CD8-positive, alpha-beta memory T cell (primary cell): ENCODE measurements at places on chromosomes 1 and 21. TPM values are rescaled to one million over a fixed set of nuclear protein-coding genes. Genes with fewer than 3 reads are reported as not detected.
A peak's percentile ranks its signal among the peaks of the same experiment; 100 is the strongest.

DNA sequence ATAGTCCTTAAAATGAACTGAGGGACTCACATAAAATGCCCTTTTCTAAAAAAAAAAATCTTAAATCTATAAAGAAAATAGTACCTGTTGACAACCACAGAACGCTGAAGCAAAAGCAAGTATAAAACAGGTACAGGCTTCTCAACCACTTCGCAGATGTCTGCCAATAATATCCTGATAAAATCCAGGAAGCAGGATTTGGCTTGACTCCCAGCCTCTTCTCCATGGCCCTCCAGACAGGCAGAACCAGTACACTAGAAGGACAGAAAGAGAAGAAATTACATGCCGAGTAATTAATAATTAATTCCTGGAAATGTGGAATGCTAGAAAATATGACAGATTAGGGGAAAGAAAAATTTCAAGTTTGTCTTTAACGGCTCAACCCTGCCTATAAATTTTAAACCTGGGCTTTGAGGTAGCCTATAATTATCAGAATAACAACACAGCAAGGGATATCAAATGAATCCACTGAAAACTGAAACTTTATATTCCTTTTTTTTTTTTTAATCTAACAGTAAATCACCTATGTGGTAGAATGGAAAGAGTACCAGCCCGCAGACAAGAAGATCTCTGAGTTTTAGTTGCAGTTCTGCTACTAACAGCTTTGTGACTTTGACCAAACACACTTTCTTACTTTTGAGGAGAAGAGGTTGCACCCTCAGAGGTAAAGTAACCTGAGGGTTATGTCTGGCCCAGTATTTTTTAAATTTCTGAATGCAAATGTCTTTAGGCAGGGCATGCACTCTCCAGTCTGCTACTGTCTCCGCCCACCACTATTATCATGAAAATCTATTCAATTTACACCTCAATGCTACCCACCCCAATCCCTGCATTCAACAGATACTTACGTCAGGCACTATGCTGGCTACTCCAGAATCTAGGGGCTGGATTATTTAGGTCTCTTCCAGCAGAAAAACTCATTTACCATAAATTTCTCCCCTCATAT is 2.7 kb downstream of the KIAA0319L start:
- DNase-seq: no peak

DNA sequence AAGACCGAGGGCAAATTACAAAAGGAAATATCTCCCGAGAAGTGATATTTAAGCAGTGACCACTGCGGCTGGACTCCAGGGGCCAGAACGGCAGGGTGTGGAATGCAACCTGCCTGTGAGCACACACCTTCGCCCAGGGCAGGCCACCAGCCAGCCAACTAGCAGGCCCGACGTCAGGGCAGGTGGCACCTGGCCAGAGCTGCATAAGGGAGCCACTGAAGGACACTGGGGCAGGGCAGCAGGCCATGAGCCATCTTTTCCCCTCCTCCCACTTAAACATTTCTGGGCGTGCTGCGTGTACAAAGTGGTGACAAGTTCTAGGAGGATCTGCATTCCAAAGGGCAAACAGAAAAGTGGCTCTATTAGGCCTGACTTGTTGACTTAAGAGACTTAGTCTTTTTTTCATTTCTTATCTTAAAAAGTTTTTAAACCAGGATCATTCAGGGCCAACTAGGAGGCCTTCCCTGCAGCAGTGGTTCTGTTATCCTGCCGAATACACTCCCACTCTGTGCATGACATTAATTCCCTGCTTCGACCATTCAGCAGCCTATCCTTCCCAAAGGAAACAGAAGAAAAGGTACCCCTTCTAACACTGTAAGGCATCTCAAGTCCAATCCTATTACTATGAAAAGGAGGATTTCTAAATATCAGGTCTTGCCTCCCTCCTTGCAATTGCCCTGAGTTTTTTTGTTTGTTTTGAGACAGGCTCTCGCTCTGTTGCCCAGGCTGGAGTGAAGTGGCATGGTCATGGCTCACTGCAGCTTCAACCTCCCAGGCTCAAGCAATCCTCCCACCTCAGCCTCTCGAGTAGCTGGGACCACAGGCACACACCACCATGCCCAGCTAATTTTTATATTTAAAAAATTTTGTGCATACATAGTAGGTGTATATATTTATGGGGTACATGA is 96.3 kb downstream of the BCAR3 start:
- DNase-seq: no peak

DNA sequence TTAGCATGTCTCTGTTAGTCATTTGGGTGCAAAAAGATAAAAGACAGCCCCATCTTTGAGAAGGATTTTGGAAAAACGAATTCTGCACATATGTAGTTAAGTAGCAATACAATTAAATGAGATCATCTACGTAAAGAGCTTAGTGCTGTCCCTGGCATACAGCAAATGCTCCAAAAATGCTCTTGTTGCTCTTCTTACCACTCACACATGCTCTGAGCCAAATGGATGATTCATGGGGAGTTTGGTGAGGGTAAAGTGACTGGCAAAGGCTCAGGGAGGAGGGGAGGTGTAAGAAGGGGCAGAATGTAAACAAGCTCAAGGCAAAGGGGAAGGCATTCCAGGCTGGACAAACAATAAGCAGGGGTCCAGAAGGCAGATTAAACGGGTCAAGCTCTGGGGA is 191.9 kb downstream of the AK5 start:
- DNase-seq: no peak

DNA sequence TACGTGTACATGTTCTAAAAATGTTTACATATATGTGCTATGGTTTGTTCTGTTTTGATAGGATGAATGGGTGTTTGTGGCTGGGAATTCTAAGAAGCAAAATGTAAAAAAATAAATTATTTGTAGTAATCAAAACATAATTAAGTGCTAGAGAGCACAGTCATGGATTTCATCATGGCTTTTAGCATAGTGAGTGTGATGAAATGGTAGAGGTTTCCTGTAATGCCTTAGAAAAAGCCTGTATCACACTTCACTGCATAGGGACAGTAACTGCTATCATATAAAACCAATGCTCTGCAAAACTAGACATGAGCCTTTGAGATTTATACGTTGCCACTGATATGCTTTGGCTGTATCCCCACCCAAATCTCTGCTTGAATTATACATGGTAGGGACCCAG is 99.8 kb downstream of the PTGER3 start:
- DNase-seq: no peak

GRCh38 chr21:45901061-45901690 is 80.4 kb upstream of the COL6A1 start:
- DNase-seq: peak; percentile 40

GRCh38 chr1:88149686-88150085 is 534.4 kb upstream of the PKN2 start:
- no peak for DNase-seq

DNA sequence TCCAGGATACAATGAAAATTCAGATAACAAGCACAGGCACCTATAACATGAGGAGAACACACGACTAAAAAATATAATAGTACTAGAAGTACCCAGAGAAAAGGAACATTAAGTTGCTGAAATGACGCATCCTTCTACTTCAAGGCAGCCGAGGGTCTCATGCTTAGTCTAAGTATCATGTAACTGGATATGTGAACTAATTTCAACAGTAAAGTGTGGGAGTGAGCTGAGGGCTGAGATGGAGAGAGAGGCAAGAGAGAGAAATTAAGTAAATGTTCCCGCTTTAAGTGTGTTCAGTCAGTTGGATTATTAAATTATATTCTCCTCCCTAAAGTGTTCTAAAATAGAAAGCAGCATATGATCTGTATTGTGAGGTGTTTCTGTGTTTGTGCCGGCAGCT is 152.2 kb upstream of the KRTAP19-8 start:
- no peak for DNase-seq

- DNase-seq: no peak
Measured at GRCh38 chr1:116804736-116805135, 50.5 kb downstream of the CD2 start.

GRCh38 chr1:114154146-114154962 is 685 bp upstream of the SYT6 start:
- DNase-seq: no peak

DNA sequence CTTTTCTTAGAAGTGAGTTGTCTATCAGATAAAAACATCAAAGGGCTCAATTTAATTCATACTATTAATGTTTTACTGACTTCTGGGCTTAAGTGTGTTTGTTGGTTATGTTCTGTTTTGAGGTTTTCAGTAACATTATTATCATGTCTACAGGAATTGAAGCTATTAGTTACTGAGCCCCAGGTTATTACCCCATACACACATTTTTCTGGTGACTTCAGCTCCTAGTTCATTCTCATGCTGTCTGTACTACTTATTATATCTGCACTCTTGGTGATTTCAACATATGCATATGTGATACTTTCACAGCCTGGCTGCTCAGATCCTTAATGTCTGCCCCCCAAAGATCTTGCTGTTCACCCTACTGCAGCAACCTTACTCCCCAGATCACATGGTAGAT is 27.0 kb upstream of the SGIP1 start:
- DNase-seq: no peak

GRCh38 chr1:115118086-115118485 is 28.8 kb upstream of the TSPAN2 start:
- DNase-seq: no peak

GRCh38 chr1:52424813-52425212 is 20.4 kb downstream of the PRPF38A start:
- DNase-seq: no peak

GRCh38 chr1:11326070-11326469 is 53.1 kb downstream of the UBIAD1 start:
- DNase-seq: no peak

- DNase-seq: no peak
Measured at GRCh38 chr1:20426923-20427322, 59.1 kb downstream of the CAMK2N1 start.

GRCh38 chr21:45383615-45384201 is 21.3 kb upstream of the COL18A1 start:
- no peak for DNase-seq

DNA sequence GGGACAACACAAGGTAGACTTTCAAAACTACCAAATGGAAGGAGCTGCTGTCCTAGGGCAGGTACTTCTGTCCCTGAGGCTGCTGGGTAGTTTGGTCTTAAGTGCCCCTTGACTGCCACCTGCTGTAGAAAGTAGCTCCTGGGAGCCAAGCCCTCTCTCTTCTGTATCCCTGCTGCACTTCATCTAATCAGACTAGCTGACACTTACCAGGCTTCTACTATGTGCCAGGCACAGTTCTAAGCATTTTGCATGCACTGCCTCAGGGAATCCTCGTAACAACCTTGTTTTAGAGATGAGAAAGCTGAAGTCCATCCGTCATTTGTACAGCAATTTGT is 15.9 kb upstream of the SRSF4 start:
- no peak for DNase-seq

DNA sequence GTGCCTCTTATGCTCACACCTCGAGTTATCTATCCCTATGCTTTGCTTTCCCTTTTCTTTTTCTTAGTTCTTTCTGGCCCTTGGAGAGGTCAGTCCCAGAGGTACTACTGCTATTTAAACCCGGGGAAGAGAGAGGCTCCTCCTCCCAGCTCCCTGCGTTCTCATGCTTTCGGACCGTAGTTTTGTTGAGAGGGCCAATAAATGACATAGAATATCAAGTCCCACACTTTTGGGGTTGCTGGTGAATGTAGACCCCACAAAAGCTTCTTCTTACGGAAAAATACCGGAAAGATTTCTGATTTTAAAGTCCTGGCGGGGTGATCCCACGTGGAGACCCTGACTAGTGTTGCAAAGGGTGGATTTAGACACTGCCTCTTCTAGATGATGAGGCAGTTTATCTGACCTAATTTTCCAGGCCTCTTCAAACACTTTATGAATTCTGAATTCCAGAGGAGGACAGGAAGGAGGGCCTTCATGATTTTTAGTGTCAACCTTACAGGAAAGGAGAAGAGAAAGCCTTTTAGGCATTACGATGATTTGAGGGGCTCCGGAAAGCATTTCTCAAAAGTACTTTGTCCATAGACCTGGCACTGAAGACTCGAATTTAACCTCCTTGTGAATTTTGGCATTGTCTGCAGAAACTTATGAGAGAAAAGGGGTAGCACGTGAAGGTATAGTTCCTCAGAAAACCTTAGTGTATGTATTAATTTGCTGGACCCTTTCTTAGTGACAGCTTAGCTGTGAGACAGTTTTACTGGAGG is 694 bp downstream of the TMEM167B start:
- no peak for DNase-seq

DNA sequence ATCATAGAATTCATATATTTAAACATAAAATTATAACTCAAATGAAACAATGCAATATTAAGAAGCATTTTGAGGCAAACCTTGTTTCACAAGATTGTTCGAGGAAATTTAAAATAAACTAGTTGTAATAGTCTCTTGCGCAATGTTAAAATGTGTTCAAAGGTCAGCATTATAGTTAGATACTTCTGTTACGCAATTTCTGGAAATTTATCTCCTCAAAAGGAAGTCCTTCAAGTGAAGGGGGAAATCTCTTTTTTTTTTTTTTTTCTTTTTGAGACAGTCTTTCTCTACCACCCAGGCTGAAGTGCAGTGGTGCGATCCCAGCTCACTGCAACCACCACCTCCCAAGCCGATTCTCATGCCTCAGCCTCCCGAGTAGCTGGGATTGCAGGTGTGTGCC is 52.1 kb downstream of the FMO4 start:
- DNase-seq: no peak

GRCh38 chr21:41480086-41480690 is 27.8 kb downstream of the TMPRSS2 start:
- DNase-seq: no peak

GRCh38 chr1:228275179-228275429 is 67.3 kb downstream of the OBSCN start:
- DNase-seq: no peak

- no peak for DNase-seq
Measured at GRCh38 chr1:6674771-6675170, 26.8 kb downstream of the DNAJC11 start.

DNA sequence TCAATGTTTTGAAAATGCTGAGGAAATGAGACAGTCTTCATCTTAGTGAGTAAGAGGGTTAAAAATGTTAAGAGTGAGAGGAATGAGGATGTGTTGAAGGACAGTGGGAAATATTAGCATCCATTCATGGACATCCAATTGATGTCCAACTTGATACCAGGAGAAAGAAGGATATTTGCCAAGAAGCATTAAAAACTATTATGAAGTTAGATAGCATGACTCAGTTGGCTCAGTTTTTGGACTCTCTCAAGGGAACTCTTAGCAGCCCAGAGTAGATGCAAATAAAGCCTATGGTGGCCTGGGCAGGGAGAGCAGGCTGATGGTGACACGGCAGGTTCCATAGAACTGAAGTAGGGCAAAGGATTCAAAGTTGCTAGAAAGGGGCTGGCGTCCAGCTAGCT is 171.0 kb downstream of the ZZZ3 start:
- no peak for DNase-seq

- no peak for DNase-seq
Measured at GRCh38 chr1:52054496-52055065, 410 bp downstream of the TXNDC12 start.

- DNase-seq: no peak
Measured at GRCh38 chr1:151405187-151405951, 6.0 kb downstream of the PSMB4 start.

Gene HSPB7
- not detected for total RNA-seq

Gene KRTAP13-2
- not detected for total RNA-seq

Gene LCK
- total RNA-seq: 297 TPM

Gene GREM2
- not detected for total RNA-seq

Gene TBX19
- 0.91 TPM for total RNA-seq

Gene LRRC53
- not detected for total RNA-seq

Gene SERINC2
- total RNA-seq: 0.31 TPM

Gene COQ8A
- total RNA-seq: 30.7 TPM
